Airway epithelial cell (primary cell): ENCODE measurements at places on chromosomes 4 and X. TPM values are rescaled to one million over a fixed set of nuclear protein-coding genes. Genes with fewer than 3 reads are reported as not detected.

Gene NPY2R
- total RNA-seq: not detected in 2 replicates

Gene NKX6-1
- total RNA-seq: not detected in 2 replicates

Gene GLRA2
- total RNA-seq: not detected in 2 replicates

Gene WAS
- 0.14 and 0.21 TPM in 2 replicates for total RNA-seq
